ENCODE measurements at places on chromosomes 2 and 18.
A peak's percentile ranks its signal among the peaks of the same experiment; 100 is the strongest.

- no peak for DNase-seq
Observed at GRCh38 chr18:76350134-76351025, 144.7 kb downstream of the ZNF516 start.

GRCh38 chr2:9961013-9961412 is 9.5 kb downstream of the GRHL1 start:
- no peak for DNase-seq

GRCh38 chr2:101655702-101656422 is 41.6 kb upstream of the MAP4K4 start:
- DNase-seq, result no peak

DNA sequence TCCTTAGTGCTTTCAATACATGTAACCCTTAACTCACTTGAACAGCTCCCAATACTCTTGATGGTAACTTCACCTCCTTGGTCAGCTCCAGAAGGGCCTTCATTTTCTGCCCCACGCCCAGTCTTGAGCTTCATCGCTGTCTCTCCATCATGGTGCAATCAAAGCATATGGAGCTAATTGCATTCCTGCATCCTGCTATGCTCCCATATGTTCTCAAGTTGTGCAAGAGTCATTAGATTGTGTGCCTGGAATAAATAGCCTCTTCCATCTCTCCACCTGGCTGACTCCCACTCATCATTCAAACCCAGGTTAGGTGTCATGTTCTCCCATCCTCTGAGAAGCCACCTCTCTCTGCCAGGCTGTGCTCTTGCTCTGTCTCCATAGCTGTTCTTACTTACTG is 364.5 kb upstream of the RGPD4 start:
- no peak for DNase-seq

DNA sequence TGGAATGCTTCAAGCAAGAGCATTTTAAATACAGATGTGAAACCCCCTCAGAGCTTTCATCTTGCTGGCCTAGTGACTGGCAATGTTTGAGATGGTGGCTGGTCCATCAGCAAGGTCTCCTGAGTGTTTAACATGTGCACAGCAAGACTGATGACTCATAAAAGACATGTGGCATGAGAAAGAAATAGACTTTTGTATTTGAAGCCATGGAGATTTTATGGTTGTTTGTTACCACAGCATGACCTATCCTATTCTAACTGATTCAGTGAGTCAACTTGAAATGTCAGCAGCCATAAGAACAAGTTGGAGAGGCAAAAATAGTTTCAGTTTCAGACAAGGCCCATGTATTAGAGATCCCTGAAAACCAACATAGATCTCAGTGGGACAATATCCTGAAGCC is 154.7 kb upstream of the LYPD1 start:
- no peak for DNase-seq

- peak; percentile 28 for DNase-seq
Observed at GRCh38 chr2:154697418-154698252, 860 bp upstream of the KCNJ3 start.

DNA sequence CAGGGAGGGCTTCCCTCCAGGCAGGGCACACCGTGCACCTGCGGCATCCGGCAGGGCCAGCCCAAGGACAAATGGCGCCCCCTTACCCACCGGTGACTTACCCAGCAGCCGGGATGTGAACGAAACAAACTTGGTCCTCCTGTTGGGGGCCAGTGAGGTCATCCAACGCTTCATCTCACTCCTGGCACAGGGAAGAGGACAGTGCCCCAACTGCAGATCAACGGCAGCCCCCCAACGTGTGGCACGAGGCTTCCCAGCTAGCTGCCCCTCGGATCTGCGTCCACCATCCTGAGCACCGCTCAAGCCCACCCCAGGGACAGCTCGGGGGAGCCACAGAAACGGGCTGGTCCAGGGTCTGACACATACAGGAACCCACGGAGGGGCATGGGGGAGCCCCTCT is 12.0 kb downstream of the SNORC start:
- no peak for DNase-seq

DNA sequence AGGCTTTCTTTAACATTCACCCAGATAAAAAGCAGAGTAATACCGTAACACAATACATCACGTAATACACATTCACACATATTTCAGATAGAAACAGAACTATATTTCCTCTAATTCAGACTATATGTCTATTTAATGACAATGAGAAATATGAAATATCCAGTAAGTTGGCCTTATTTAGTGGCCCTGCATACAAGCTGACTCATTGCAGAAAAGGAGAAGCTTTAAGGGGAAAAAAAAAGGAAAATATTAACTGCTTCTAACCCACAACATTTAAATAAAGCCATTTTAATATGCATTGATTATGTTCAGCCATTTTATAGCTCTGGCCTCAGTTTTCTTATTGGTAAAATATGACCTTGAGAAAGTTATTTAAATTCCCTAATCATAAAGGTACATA is 94.8 kb downstream of the PPP1R1C start:
- no peak for DNase-seq

GRCh38 chr2:234373481-234374149 is 123.3 kb downstream of the ARL4C start:
- no peak for DNase-seq

DNA sequence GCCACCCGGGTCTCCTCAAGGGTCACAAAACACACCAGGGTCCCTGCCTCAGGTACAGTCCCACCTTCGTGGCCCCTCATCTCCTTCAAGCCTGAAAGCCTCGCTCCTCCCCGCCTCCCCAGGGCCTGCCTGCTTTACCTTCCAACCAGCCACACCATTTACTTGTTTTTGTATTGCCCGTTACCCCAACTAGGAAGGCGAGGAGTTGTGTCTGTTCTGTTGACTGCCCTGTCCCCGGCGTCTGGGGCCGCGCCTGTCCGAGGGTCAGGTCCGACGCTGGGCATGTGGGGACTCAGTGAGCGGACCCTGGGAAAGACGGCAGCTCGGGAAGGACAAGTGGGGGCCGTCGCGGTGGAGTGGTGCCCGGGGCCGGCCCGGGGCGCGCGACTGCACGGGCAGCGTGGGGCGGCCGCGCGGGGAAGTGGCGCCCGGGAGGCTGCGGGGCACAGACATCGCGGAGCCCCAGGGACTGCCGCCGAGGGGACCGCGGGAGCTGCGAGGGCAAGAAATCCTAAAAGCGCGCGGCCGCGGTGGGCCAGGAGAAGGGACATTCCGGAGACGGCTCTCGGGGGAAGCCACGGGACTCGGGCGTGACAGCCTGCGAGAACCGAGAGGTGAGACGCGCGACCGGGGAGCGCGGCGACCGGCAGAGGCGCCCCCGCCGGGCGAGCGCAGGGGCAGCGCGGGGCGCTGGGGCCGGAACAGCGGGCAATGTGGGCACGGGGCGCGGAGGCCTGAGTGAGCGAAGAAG is 797 bp upstream of the GRHL1 start:
- DNase-seq, result no peak

- DNase-seq, result no peak
Observed at GRCh38 chr18:64091526-64091925, 57.4 kb downstream of the LINC00305 start.

Data from hippocampal formation (tissue), 2 donors.